ENCODE measurements at places on chromosomes 16 and 17.

- no peak for DNase-seq
Observed at GRCh38 chr16:46884513-46885293, 541 bp downstream of the GPT2 start.

- DNase-seq = peak; percentile 4
Observed at GRCh38 chr16:7513429-7513828, 180.8 kb downstream of the RBFOX1 start.

DNA sequence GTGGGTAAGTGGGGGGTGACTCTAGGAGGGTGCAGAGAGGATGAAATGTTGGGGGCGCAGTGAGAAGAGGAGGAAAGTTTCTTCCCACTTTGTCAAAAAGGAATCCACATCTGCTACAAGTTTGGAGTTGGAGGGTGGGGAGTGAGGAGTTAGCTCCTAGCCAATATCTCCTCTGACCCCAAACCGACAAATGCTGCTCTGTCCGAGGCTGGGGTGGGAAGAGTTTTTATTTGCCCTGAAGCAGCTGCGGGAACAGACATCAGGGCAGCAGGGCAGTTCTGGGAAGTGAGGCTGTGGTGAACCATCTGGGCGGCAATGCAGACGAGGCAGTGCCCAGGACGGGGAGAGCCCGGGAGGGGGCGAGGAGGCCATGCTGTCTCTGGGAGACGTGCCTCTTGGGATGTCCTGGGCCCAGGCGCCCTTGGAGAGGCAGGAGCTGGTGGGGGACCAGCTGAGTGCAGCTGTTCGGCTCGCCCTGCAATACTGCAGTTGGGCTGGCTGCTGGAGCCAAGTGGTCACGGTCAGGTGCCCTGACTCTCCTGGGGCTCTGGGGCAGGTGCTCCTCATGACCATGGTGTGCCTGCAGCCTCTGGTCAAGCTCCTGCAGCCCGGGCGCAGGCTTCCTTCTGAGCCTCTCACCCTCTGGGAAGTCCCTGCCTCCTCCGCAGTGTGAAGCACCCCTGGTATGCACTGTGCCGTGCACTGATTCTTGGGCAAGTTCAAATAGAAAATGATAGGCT, 6.4 kb upstream of the SOCS3 start:
- no peak for DNase-seq

- no peak for DNase-seq
Observed at GRCh38 chr17:3641014-3641413, 4.5 kb downstream of the CTNS start.

GRCh38 chr16:74844041-74844980, 69.7 kb upstream of the FA2H start:
- DNase-seq = no peak

DNA sequence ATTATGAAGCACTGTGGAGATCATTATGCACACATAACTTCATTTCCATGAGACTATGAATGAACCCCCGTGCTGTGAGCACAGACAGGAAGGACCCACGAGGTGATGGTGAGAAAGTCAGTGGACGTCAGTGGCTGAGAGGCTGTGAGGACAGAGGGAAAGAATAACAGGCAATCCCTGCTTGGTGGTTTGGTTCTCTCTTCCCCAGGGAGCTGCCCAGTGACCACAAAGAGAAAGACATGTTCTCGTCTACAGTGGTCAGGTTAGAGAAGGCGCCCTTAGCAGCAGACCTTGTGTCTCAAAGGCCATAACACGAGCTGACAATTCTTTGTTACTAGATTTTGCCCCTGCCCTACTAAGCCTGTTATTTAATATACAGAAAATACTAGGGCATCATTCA, 609.2 kb downstream of the TOX3 start:
- no peak for DNase-seq

DNA sequence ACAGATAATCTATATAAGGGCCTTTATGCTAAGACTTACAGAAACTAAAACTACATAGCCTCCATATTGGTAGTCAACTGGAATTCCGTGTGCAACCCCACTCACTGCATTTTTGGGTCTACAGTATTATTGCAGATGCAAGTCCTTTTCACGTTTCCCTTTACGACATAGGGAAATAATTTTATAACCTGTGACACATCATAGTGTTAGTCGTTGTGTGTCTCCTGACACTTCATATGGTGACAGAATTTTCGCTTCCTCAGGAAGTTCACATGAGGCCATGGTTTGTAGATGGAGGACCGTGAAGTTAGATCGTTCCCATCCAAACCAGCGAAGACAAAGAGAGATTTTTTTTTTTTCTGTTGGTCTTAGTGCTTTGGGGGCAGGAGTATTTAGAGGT, 15.7 kb upstream of the MRC2 start:
- DNase-seq = no peak

DNA sequence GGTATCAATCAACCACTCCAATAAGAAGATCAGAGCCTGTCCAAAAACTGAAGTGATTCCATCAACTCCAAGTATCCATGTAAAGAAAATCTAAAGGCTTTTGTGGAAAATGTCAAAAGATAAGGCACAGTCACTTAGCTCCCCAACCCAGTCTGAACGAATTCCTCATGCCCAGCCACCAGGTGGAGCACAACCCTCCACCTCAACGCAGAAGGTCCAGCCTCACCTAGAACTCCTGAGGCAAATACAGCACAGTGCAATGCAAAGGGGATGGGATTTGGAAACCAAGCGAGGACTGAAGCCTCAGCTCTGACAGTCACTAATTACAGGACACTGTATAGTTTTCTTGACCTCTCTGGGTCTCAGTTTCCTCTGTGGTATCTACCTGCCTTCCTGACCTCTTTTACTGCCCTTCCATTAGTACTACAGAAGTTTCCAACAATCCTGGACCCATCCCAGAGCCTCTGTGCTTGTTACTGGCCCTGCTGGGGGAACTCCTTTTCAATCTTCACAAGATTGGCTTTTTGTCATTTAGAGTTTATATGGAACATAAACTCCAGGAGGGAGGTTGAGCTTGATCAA, 2.0 kb downstream of the NCBP3 start:
- no peak for DNase-seq

DNA sequence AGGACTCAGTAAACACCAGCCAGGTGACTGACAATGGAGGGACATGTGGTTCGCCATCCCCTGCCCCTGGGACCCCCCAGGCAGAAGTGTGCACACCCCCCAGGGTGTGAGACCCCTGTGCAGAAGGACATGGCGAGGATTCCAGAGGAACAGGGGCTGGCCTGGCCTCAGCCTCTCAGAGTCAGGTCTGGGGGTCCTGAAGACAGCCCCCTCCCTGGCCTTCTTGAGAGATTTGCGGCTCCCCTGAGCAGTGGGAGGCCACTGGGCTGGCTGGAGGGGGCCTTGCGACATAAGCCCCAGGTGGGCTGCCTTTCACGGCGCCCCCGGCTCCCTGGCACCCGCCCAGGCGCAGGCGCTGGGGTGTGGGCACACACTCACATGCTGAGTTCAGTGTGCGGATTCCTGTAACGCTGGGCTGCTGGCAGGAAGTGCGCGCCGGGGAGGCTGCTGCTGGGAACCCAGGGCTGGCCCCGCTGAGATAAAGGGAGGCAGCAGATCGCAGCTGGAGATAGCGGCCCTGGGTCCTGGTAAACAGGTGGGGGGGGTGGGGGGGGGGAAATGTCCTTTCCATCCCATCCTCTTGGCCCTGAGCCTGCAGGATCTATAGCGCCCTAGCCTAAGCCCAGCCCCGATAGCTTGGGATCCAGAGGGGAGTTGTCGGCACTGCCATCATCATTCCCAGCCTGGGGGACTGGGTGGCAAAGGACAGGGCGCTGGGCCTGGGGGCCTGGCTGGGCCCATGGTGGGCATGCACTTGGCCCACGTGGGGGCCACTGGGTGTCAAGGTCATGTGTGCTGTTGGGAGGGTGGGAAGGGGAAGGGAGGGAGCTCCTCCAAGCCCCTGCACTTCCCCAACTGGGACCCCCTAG, 27.1 kb downstream of the TMEM235 start:
- DNase-seq = no peak

DNA sequence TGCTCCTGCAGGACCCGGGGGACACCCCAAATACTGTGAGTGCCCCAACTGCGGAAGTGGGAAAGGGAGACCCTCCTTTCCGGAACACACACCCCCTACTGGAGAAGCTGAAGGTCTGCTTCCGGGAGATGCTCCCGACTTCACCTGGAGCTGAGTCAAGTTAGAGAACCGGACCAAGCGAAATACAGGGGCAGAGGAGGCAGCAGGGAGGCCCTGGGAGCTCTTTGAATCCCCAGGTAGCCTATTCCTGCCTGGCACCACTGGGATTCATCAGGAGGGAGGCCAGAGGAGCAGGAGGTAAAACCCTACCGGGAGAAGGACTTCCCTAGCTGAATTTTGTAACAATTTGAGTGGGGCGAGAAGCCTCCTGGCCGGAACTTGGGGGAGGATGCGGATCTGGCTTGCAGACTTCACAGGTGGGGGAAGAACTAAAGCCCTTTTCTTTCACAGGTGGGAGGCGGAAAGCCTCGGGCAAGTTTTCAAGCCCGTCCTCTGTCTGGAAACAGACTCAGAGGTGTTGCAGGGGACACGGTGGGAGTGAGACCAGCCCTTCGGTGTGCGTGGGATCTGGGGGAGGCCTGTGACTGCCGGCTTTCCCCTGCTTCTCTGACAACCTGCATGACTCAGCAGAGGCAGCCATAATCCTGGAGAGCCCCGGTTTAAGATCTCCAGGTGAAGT, 22.4 kb upstream of the TEKT1 start:
- peak; percentile 2 for DNase-seq

- DNase-seq = no peak
Observed at GRCh38 chr17:56599566-56599965, 6.1 kb downstream of the NOG start.

DNA sequence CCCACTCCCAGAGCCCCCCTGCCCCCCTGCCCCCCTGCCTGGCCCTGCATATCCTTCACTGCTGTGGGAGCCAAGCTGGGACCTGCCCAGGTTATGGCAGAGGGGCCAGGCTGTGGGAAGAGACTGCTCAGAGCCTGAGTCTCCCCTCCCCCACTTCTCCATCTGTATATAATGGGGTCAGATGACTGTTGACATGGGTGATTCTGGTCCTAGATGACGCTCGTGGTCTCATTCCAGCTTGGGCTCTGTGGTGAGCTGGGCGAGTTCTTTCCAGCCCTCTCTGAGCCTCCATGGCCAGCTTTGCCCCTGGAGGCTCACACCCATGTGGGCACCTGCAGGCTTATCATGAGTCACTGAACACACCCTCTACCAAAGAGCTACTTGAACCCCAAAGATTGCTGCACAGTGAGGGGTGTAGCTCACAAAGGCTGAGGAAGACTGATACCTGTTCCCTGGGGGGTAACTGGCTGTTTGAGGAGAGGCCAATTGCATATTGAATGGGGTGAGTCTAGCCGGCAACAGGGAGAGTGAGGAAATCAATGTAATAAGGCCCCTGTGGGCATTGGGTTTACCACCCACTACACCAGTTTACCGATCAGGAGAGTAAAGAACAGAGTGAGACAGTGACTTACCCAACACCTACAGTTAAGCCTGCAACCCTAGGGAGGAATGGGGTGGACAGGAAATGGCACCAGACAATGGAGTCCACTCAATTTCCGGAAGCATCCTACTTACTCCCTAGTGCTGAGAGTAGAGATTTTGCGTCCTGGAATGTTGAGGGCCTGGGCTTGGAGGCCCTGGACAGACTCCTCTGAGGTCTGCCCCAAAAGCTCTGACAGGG, 4.2 kb upstream of the SREBF1 start:
- peak; percentile 39 for DNase-seq

DNA sequence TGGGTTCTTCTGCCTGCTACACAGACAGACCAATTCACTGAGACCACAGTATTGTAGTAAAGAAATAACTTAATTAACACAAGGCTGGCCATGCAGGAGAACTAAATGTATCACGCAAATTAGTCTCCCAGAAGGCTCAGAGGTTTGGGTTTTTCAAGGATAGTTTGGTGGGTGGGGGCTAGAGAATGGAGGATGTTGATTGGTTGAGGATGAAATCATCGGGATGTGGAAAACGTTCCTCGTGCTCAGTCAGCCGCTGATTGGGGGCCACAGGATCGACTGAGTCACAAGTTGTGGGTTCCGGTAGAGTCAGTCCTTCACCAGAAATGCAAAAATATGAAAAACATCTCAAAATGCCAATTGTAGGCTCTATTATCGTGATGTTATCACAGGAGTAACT, 18.7 kb downstream of the RHOT1 start:
- DNase-seq = no peak

DNA sequence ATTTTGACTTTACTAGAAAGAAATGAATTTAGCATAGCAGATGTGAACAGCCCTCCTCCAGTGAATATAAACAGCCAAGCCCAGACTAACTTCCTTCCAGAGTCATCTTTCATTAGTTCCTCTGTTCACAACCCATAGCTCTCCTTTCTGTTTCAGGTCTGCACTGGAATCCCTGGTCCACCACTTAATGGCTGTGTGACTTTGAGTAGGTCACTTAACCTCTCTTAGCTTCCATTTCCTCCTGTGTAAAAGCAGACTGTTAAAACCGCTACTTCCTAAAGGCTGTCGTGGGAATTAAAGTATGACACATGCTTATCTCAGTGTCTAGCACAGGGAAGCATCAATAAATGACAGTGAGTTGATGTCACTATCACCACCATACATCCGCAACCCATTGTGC, 7.5 kb downstream of the SLC6A4 start:
- DNase-seq = no peak

- DNase-seq = no peak
Observed at GRCh38 chr16:57970970-57971369, at the start of gene CNGB1. Gene CNGB1, minus strand, starts transcription at chr16:57971128. Its CDS starts 3,842 bp downstream, at chr16:57967286.

- DNase-seq = no peak
Observed at GRCh38 chr17:69609473-69610305, 195.2 kb downstream of the MAP2K6 start.

GRCh38 chr16:16080465-16081065, 131.1 kb downstream of the ABCC1 start:
- DNase-seq = no peak

- no peak for DNase-seq
Observed at GRCh38 chr17:42852351-42852750, 1.4 kb downstream of the AOC3 start.

DNA sequence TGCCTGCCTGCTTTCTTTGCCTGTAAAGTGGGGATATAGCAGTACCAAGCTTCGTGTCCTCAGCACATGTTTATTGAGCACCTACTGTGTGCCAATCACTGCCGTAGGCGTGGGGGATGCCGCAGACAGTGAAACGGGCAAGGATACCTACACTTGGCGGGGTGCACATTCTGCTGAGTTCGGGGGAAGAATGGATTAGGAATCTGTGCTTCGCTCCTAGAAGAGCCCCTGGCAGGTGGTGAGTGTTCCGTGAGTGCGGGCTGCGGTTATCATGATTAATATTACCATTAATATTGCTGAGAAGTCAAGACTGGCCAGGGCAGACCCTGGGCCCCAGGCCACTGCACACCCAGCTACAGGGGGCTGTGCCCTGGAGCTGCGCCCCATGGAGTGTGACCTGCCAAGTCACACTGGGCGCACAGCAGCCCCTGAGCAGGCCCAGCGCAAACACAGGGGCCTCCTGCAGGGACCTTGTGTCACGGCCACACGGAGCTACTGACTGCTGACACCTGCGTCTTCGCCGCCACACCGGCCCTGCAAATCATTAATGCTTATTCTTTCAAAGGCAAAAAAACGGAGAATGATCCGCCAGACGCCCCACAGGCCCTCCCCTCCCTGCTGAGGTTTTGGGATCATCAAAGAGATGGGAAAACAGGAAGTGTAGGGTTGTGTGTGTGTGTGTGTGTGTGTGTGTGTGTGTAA, 213.4 kb upstream of the GSE1 start:
- DNase-seq = no peak

GRCh38 chr16:86628614-86629013, 50.3 kb downstream of the FOXL1 start:
- no peak for DNase-seq

- DNase-seq = peak; percentile 50
Observed at GRCh38 chr17:42674755-42675347, 1.9 kb downstream of the PLEKHH3 start.

- no peak for DNase-seq
Observed at GRCh38 chr16:82755570-82756282, 129.0 kb downstream of the CDH13 start.

GRCh38 chr17:78305801-78306200, 54.1 kb downstream of the SOCS3 start:
- DNase-seq = no peak

Measured in NCI-H2029 (cell line).